ENCODE measurements at places on chromosomes 13 and 19.

GRCh38 chr13:27383104-27383921, 41.1 kb upstream of the GTF3A start:
- no peak for DNase-seq

DNA sequence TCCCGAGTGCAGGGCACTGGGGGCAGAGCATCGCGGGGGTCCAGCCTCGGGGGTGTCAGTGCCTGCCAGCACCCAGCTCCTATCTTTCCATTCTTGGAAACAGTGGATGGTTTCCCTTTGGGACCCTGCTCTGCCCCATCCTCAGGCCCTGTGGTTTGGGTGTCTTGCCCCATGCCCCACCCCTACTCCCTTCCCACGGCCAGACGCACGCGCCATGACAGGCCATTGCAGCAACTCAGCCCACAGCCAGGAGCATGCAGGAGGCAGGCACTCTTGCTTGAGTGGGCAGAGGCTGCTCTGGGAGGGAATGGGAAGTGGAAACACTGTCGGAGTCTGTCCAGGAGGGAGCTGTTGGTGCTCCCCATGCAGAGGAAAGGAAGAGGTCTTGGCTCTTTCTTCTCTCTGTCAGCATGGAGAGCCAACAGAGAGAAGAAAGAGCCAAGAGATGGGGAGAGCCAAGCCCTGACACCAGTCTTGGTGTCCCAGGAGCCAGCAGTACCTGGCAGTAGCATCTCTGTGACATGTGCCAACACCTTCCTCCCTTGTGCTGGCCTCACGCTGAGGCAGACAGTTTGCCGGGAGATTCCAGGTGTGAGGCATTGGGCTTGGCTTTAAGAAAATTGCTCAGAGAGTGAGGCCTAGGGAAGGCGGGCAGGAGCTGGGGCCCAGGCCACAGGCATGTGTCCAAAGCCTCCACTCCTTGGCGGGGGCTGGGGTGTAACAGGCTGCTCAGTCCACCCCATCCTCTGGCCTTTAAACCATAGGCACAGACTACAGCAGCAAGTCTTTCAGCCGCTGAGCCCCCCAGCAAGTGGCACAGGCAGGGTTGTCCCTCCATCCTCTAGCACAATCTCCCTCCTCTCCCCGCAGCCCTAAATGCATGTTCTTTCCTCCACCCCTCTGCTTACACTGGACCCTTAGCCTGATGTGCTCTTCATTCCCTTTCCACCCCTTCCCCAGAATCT, 86.7 kb upstream of the UQCRFS1 start:
- DNase-seq, result no peak

- no peak for DNase-seq
Measured at GRCh38 chr19:277581-278165, 13.5 kb downstream of the PLPP2 start.

GRCh38 chr19:46696866-46697203, 20.1 kb downstream of the PRKD2 start:
- DNase-seq, result no peak
